GM23248 (cell line): ENCODE measurements at places on chromosomes 3 and 15. TPM values are rescaled to one million over a fixed set of nuclear protein-coding genes. Genes with fewer than 3 reads are reported as not detected.

CCDC54 gene
- polyA plus RNA-seq = 0.16 and 0.52 TPM in 2 replicates

CCDC39 gene
- not detected in 2 replicates for polyA plus RNA-seq

ANKRD63 gene
- not detected in 2 replicates for polyA plus RNA-seq

SUMF1 gene
- 55.3 and 56.9 TPM in 2 replicates for polyA plus RNA-seq

SERPINI2 gene
- not detected in 2 replicates for polyA plus RNA-seq

SYNPR gene
- polyA plus RNA-seq = not detected in 2 replicates

CLRN1 gene
- polyA plus RNA-seq = not detected in 2 replicates

AGTR1 gene
- polyA plus RNA-seq = 3.6 and 4.0 TPM in 2 replicates

MAP2K1 gene
- 55.7 and 56.9 TPM in 2 replicates for polyA plus RNA-seq

UPK1B gene
- polyA plus RNA-seq = not detected in 2 replicates

SLC9C1 gene
- not detected in 2 replicates for polyA plus RNA-seq

ARMC8 gene
- polyA plus RNA-seq = 30.1 and 31.2 TPM in 2 replicates

PRTG gene
- not detected in 2 replicates for polyA plus RNA-seq

TUSC7 gene
- polyA plus RNA-seq = 0.21 TPM in 1 of 2 replicates, not detected in the other

HDC gene
- not detected in 2 replicates for polyA plus RNA-seq
